ENCODE measurements at places on chromosomes 3 and 15.

GRCh38 chr3:118641608-118642007 is 393.0 kb downstream of the IGSF11 start:
- DNase-seq = no peak

DNA sequence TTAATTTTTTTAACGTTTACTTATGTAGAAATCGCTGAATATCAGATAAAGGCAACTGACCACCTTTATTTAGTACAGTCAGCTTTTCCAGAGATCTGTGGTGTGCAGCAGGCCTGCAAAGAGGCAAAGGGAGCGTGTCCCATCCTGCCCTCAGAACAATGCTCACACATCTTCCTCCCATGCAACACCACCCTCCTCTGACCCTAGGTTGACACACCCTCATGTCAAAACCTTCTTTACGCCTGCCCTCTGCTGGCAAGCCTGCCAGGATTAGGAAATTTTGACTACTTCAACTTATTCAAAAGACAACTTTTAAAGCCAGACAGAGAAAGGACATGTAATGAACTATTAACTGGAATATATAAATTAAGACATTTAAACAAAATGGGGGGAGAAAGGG is 513.7 kb downstream of the FOXP1 start:
- DNase-seq = peak; percentile 66

DNA sequence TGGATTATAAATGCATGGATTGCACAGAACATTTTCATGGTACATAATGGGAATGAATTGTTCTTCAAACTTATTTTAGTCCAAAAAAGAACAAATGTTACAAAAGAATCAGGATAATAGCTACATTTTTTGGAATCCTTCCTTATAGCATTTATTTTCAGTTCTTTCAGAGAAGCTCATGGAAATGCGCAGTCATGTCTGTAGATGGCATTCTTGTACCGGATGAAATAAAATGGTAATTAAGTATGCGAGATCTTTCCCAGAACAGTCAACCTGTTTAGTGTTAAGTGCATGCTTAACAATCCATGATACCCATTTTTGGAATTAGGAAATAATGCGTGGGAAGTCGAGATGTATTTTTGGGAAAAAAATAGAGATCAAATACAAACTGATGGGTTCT is 38.2 kb upstream of the GOLGA8B start:
- no peak for DNase-seq

DNA sequence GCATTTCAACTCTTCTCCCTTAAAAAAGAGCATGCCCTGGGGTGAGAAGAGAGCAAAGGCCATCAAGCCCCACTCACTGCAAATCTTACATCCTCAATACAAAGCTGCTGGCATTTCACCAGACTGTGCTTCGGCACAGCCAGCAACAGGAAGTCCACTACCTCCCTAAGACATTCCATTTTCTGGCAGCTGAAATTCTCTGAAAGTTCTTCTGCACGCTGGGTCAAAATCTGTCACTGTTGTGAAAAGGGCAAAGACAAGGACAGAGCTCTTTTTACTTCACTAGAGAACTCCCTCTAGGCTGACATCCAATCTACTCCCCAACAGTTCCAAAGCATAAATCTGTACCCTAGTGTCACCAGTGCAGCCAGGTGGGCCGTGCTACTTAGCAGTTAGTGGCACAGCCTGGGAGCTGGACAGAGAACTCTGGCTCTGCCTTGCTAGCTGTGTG is 6.3 kb downstream of the MTMR10 start:
- DNase-seq = no peak

DNA sequence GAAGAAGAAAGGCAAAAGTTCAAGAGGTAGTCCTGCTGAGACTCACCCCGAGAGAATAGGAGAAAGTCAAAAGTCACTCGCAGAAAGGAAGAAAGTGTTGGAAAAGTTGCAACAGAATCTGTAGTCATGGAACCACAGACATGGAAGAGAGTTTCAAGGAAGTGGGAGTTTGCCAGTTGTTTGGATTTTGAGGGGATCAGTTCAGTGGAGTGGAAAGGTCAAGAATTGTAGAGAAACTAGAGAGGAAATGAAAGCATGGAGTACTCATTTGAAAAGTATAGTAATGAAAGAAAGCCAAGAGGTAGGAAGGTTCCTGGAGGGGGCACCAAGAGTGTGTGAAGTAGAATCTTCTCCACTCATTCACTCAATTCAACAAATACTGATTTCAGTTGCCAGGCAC is 34.7 kb downstream of the SPTSSB start:
- no peak for DNase-seq

DNA sequence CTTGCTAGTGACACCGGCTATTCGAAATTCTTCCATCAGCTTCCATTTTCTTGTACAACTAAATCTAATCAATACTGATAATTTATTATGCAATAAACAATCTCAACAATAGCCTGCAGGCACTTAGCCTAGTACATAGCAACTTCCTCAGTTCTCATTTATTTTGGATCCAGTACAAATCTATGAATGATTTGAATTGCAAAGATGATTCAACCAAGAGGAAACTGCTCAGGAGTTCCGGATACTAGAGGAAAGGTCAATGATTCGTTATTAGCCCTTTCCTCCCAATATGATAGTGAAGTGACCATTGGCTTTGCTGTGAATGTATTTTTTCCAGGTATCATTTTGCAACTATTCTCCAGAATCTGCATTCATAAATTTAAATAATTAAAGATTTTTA is 827.0 kb downstream of the CADM2 start:
- no peak for DNase-seq

DNA sequence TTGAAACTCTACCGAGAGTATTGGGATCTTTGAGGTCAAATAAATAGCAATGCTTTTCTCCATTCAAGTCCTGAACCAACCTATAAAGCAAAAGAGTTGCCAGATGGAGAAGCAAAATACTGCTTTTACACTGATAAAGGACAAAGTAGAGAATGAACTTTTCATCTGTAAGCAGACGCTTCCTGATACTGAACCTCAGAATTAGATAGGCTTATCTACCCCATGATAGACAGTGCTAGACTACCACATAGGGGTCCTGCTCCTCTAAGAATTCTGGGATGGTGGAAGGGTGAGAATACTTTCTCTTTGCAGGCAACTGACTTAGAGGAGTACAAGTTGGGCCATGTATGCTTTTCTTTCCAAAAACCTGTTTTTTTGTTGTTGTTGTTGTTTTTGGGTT is 9.5 kb downstream of the SAXO2 start:
- no peak for DNase-seq
